ENCODE measurements at places on chromosomes 7 and 10.

DNA sequence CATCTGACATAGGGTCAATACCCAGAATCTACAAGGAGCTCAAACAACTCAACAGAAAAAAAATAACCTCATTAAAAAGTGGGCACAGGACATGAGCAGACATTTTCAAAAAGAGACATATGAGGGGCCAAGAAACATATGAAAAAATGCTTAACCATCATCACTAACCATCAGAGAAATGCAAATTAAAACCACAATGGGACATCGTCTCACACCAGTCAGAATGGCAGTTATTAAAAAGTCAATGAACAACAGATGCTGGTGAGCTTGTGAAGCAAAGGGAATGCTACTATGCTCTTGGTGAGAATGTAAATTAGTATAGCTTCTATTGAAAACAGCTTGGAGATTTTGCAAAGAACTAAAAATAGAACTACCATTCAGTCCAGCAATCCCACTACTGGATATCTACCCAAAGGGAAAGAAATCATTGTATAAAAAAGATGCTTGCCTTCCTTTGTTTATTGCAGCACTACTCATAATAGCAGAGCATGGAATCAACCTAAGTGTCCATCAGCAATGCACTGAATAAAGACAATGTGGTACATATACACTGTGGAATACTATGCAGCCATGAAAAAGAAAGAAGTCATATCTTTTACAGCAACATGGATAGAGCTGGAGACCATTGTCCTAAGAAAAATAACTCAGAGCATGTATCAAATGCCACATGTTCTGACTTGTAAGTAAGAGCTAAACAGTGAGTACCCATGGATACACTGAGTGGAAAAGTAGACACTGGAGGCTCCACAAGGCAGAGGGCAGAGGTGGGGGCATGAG lies 139.8 kb downstream of the ADARB2 start:
- no peak for DNase-seq

DNA sequence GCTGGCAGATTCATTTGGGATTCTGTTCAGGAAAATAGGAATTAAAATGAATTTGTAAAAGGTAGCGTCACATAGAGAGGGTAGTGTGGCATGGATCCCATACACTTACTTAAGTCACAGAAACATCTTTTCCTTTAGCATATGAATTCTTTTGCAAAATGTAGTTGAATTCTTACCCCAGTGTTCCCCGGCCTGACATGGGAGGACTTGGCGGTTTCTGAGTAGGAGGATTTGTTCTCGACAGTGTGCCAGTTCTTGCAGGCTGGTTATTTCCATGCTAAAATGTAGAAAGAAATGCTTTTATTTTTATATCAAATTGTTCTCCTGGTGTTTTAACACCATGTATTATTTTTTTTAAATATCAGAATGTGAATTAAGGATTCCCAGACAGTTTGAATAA lies 72.6 kb downstream of the PDSS1 start:
- DNase-seq, result no peak

GRCh38 chr10:11975795-11976194 lies 66.8 kb downstream of the UPF2 start:
- no peak for DNase-seq

DNA sequence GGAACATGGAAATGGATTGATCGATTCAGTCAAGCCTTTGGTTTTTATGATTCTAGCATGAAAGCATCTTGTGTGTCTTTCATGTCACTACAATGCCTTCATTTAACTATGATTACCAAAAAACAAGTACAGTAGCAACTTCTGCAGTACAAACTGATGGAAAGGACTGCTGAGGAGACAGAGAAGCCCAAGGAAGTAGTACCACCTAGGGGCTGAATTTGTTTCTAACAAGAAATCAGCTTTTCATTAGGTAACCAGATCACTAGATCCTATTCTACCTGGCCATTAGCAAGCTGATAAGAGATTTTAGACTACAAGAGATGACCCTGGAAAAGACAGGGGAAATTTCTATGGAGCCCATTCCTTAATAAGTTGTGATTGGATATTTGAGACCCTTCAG lies 3.2 kb upstream of the IFIT1 start:
- peak; percentile 49 for DNase-seq

- DNase-seq, result peak; percentile 66
These were observed 2.8 kb downstream of the TET1 start for GRCh38 chr10:68562661-68563570.

DNA sequence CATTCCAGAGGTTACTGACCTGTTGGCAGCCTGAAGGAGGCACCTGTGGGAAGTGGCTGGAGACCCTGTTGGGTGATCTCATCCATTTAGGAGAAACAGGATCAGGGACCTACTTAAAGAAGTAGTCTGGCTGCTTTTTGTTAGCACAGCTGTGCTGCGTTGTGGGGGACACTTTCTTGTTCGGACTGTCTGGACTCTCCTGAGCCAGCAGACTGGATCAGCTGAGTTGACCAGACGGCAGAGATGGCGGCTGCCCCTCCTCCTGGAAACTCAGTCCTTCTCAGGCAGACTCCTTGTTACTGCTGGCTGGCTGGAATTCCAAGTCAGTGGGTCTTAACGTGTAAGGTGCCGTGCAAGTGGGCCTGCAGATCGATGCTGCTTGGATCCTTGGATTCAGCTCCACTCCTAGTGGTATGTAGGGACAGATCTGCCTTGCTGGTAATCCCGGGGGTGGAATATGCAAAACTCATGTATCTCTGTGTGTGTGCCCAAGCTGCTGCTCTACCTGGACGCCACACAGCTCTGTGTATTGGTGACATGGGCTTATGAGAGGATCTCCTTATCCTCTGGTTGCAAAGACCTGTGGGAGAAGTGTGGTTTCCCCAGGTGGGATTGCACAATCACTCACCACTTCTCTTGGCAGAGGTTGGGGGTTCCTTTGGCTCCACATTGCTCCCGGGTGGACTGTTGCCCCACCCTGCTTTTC lies 87.3 kb downstream of the CCSER2 start:
- no peak for DNase-seq

DNA sequence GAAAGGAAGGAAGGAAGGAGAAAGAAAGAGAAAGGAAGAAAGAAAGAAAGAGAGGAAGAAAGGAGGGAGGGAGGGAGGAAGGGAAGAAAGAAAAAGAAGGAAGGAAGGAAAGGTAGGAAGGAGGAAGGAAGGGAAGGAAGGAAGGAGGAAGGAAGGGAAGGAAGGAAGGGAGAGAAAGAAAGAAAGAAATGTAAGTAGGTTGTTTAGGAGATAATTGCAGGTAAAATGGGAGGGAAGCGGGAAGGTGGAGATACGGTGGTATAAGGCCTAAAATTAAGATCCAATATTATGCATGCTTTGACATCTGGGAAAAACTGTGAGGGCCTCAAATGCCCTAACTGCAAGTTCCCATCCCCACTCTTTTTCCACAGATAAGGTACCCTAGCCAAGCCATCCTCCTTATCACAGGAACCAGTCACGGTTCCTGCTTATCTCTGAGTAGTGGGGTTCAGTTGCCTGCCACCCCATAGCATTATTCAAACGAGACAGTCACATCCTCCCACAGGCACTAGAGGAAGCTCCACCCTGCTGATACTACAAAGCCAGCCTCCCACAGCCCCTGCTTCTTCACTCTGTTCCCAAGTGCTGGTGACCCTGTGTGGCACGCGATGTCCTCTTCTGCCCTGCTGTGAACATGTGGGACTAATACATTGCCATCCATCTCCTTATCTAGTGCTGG lies 28.7 kb downstream of the ST8SIA6 start:
- no peak for DNase-seq

GRCh38 chr7:133330085-133330484 lies 77.2 kb downstream of the EXOC4 start:
- no peak for DNase-seq

DNA sequence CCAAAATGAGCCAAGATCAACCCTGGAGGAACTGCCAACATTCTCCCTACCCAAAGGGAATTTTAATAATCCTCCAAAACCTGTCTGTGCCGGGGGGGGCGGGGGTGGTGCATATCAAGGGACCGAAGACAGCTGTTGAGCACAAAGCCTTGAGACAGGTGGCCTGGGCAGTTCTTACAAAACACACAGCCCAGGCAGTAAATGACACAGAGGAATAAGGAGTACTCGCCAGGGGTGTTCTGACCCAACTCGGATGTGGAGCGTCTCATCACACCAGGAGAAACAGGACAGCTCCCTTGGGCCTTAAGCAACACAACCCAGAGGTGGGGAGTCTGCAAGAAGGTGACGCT lies 35.6 kb downstream of the PLAC9 start:
- DNase-seq, result no peak

GRCh38 chr7:67764289-67764688 lies 767.7 kb downstream of the TYW1 start:
- DNase-seq, result no peak

- DNase-seq, result peak; percentile 72
These were observed 33.1 kb downstream of the PPIF start for GRCh38 chr10:79380125-79380945.

Data from EL (cell line).